ENCODE measurements at places on chromosomes 7 and 10.

GRCh38 chr7:128673571-128673970 is 1.5 kb downstream of the GARIN1A start:
- DNase-seq: no peak

DNA sequence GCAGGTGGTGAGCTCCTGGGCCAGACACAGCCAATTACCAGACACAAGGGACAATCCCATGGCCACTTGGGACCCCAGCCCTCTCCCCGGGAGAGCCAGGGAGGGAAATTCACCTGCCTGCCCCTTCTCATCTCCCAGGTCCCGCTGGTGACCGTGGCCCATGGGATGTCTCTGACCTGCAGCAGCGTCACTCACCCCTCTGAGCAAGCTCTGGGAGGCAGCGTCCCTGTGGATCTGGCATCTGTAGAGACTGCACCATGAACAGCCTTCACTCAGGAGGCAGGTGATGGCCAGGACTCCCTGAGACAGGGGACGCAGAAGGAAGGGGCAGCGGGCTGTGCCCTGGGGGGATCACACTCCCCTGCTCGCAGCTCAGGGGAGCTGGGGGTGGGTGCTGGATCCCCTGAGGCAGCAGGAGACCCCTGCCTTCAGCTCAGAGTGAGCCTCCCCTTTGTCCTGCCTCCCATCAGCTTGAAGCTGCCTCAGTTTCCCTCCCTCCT is 90.8 kb downstream of the FOXL3 start:
- DNase-seq: no peak

GRCh38 chr7:150402671-150403321 is 23.7 kb downstream of the ZNF775 start:
- DNase-seq: no peak

- no peak for DNase-seq
These were observed 8.4 kb upstream of the STK32C start for GRCh38 chr10:132316133-132316532.

DNA sequence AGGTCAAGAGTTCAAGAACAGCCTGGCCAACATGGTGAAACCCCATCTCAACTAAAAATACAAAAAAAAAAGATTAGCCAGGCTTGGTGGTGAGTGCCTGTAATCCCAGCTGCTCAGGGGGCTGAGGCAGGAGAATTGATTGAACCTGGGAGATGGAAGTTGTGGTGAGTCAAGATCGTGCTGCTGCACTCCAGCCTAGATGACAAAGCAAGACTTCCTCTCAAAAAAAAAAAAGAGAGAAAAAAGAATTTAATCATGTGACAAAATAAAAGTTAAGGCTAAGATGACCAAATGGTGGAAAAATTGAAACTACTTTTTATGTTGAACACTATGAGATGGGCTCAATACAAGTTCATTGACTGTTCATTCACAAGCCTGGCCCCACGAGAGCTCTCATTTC is 141.1 kb upstream of the WDR11 start:
- DNase-seq: no peak

GRCh38 chr7:117411539-117411938 is 15.8 kb downstream of the ASZ1 start:
- no peak for DNase-seq

- peak; percentile 72 for DNase-seq
These were observed 170.1 kb upstream of the SEMA3A start for GRCh38 chr7:84364708-84365107.

DNA sequence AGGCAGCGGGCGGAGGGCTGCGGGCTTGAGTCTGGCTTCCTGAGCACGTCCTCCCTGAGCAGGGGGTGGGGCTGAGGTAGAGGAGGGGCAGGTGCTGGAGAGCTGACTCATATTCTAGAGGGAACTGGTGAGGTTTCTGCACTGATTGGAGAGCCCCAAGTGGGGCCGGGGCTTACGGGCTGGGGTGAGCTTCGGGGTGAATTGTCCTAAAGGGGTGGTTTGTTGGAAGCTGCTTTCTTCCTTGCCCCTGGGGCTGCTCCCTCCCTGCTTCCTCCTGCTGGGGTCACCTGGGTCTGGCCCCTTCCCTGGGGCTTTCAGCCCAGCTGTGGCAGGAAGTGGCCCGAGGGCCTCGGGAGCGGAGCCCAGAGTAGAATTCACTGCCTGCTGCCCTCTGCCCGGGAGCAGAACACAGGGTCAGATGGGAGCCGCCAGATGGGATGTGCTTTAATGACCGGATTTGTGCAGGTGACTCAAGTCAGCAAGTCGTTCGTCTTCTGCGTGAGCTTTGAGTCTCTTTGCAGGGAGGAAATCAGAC is 48.6 kb downstream of the FAM20C start:
- no peak for DNase-seq

GRCh38 chr7:150514748-150515222 is at the start of gene GIMAP7:
TSS of gene GIMAP7 (plus strand) at chr7:150514872. CDS start at chr7:150519975, 5,103 bp downstream.
- DNase-seq: no peak

DNA sequence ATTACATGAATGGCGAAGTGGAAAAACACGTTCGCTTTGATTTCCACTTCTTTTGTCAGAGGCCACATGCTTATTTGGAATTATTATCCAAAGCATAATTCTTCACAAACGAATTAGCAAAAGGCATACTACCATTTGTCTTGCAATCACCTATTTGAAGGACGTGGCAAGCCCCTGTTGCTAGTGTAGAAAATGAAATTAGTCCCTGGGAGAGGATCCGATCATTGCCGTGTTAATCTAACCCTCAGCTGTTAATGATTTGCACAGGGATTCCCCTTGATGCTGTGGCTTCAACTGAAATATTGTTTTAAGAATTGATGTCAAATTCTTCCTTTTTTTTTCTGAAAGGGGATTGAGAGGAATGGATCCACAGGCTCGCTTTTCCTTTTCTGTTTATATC is 4.6 kb downstream of the AGMO start:
- DNase-seq: no peak

GRCh38 chr10:6045314-6045848 is 16.8 kb downstream of the IL2RA start:
- no peak for DNase-seq

DNA sequence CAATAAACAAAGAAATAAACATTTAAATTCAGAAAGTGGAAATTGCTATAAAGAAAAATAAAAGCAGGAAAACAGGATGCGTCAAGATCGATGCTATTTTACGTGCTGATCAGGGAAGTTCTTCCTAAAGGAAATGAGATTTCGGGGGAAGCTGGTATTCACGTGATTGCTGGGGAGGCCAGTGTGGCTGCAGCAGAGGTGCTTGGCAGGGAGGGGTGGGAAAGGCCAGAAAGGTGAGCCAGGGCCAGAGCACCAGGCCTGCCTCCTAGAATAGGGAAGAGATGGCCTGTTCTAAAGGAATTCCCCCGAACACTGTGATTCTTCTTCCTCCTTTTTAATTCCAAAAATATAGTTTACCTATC is 923 bp upstream of the CREB3L2 start:
- no peak for DNase-seq

DNA sequence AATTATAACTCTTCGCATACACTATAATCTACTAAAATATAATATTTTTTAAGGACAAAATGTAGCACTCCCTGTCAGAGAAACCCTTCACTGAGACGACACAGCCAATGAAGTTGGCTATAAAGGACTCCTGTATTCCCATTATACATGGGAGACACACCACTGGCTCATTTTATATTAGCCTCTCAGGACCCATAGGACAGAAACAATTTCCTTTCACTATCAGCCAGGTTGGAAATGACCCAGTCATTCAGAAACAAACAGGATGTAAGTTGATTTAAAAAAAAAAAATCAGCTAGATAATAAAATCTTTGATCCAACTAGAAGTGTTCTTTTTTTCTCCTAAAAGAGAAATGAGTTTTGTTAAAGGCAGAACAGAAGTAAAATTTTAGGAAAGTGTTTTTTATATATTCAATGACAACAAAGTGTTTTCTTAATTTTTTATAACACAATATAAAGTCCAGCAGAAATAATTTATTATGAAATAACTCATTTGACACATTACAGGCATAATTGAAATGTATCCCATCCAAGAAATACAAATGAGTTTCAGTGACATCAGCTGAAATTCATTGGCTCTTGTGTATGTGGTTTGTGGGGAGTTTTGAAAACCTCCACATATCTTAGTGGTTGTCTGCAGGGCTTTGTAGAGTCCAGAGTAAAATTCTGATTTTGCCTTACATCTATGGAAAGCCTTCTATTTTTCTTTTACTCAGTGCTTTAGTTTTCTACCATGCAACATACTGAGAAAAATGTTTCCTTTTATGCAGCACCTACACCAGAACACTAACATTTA is 64.1 kb downstream of the CTTNBP2 start:
- DNase-seq: peak; percentile 70

GRCh38 chr10:44395902-44396670 is 11.2 kb upstream of the CXCL12 start:
- DNase-seq: no peak

GRCh38 chr10:103666087-103666761 is 172.7 kb downstream of the NEURL1 start:
- no peak for DNase-seq

DNA sequence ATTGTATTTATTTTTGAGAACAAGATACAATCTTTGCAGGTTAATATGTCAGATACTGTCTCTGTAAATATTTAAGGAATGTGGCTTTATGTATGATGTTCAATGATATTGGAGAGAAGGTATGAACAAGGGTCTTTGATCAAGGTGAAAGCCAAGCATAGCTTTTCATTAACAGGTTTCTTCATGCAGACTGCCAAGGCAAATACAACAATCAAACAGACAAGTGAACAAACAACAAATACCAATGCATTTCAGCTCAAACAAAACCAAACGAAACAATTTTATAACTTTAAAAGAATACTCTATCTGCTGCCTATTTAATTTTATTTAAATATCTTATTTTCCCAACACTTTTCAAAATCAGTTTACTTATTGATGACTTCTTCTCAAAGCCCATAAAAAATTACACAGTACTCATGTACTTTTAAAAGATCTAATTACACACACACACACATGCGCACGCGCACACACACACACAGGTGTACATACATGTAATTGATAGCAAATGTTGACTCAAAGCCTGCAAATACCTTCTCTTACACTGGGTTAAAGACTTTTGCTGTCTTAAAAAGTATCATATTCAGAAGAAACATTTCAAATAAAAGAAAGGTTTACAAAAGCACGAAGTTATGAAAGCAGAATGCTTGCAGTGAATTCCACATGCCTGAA is 201.1 kb upstream of the CCDC6 start:
- DNase-seq: no peak

DNA sequence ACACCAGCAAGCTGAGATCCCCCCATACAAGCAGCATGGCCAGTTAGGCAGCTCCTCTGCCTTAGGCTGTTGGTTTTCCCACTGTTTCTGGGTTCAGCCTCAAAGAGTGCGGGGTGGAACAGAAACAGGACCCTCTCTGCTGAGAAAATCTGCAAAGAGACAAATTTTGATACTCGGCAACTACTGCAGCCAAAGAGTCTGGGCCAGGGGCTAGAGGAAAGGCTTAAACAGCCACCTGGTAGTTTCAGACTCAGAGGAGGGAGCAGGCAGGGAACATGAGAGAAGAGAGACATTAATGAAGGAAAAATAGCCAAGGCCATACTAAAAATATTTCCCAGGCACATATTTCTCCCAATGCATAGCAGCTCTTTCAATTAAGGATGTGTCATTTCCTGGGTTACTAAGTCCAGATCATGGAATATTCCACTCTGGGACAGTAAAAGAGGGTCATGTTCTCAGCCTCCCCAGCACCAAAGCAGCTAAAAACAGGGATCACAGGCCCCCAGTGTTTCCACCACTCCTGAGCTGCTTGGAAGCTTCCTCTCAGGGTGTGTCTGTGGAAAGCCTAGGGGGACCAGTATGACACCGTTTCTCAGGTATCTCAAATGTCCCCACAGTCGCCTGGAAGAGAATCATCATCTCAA is 29.8 kb downstream of the PDLIM1 start:
- no peak for DNase-seq

DNA sequence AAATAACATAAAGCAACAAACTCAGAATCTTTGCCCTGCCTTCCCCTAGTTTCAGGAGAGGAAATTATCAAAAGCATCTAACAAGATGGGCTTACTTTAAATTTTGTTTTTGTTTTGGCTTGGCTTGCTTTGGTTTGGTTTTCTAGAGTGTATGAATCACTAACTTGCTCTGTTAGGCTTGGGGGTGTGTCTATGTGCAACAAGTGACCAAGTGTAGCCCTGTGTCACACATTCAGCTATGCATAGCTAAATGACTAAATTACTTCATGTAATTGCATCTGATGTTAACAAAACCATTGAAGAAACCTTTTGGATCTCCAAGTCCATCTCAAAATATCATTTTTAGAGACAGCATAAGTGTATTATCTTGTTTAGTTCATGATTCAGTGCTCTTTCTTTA is 251.0 kb downstream of the TFEC start:
- DNase-seq: peak; percentile 22

GRCh38 chr10:31760674-31761081 is 168.0 kb downstream of the ARHGAP12 start:
- no peak for DNase-seq

GRCh38 chr10:27878281-27878680 is 120.6 kb downstream of the ODAD2 start:
- no peak for DNase-seq

DNA sequence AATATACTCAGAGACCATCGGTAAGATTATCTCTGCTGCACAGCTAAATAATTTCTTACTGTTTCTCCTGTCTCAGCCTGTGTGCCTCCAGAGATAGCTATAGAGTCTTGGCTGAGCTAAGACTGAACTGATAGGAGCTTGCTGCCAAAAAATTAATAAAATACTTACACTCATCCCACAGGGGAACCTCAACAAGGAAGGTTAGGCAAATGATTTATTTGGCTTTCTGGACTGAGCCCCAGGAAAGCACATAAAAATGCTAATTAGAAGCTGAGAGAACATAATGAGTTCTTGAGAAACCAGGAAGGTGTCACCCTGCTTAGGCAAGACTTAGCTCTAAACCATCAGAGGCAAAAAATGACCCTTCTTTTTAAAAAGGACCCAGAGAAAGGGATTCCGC is 534.5 kb downstream of the TNS3 start:
- no peak for DNase-seq

DNA sequence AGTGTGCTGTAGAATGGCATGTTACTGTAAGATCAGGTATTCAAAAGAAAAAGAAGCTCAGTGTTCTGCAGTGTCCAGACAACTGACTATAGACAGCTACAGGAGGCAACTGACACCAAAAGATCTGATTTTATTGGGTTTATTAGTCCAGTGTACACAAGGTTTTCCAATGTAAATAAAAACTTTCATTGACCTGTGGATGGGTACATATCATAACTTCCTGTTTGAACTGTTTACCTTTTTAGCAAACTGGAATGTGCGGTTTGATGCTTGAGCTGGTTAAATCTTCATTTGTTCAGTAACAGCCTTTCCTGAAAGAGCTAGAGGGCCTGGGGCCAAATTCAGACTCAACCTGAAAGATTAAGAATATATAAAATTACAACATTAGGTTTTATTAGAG is 172.6 kb upstream of the SP8 start:
- no peak for DNase-seq
